ENCODE measurements at places on chromosomes 1 and 21.

DNA sequence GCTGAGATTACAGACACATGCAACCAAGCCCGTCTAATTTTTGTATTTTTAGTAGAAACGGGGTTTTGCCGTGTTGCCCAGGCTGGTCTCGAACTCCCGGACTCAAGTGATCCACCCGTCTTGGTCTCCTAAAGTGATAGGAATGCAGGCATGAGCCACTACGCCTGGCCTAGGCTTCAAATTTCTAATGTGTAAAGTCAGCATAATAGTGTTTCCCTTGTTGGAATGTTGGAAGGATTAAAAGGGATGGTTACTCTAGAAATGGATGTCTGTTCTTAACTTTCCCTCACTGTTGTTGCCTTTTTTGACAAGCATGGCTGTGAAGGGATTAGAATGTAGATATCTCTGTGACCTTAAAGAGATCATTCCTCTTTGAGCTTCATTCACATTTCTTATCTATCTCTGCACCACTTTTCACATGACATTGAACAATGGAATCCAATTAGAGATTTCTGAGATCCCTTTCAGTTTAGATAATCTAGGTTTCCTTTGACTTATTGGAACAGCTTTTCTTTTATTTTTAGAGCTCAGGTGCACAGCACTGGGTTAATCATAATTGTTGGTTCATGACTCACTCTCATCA, 33.7 kb downstream of the NFASC start:
- DNase-seq: no peak

DNA sequence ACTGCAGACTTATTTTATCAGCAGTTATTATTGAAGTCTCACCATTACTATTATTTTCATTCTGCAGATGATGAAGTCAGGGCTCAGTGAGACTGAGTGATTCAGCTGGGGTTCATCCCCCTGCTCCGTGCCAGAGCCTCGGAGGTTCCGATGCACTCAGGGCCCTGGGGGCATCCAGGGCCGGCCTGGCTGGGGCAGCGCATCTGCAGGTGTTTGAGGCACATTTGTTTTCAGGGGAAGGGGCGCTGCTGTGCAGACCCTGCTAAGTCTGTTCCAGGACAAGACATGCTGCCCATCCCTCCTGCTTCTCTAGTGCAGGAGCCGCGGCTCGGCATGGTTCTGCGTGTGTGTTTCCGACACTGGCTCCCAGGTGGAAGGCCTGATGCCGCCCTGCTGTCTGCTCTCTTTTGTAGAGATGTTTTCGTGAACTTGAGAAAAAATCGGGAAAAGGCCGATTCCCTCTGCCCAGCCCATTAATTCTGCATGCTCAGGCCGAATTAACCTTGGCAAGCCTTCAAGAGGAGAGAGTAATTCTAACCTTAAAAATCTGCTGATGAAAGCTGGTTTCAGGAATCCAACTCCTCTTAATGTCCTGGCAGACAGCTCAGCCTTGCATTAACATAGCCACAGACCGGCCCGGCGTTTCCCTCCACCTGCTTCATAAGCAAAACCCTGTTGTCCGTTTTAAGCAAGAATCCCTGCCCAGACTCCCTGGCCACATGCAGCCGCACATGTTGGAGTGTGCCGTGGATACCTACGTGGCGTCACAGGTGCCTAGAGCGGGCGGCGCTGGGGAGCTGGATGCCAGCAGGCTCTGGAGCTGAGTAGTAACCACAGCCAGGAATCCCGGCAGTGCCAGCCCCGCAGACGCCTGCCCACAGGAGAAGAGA, 316.0 kb upstream of the VAMP3 start:
- DNase-seq: no peak

- DNase-seq: no peak
Measured at GRCh38 chr1:226211181-226211821, 12.2 kb upstream of the MIXL1 start.

GRCh38 chr1:225361176-225361575, 66.7 kb downstream of the LBR start:
- DNase-seq: no peak

DNA sequence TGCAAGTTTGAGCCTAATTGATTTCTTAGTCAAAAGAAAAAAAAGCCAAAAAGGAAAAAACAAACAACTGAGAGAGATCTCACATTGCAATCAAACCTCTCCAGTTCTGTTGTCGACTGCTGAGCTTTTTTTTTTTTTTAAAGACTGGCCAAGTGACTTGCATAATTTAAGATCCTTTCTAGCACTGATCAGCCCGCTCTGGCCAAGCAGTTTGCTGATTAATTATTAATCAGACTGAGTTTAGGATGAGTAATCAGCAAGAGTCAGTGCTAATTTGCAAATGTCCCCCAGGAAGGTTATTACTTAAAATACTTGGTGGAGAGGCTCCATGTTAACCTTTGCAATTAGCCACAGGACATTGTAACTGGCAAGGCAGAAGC, 39.3 kb downstream of the HMGB4 start:
- DNase-seq: no peak

DNA sequence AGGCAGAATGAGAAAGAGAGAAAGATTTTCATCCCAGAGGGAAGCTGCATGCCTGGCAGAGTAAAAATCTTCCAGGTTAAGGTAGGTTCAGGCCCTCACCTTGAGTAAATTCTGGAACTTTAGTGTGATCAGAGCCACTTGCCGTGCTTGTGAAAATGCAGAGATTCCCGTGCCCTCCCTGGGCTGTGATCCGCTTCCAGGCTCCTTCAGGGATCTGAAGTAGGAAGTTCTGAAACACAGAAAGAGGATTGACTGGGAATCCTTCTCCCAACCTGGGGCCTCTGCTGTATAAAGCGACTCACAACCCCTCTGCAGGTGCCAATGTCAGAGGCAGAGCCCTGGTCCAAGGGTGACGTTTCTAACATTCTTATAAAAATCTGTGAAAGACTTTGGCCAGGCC, 26.6 kb downstream of the NUAK2 start:
- no peak for DNase-seq

GRCh38 chr1:163063143-163063542, 6.0 kb upstream of the RGS4 start:
- no peak for DNase-seq

GRCh38 chr1:181141431-181141910, 53.0 kb downstream of the IER5 start:
- peak; percentile 61 for DNase-seq

GRCh38 chr1:220887520-220888416, 8.5 kb downstream of the HLX start:
- DNase-seq: no peak

Data from left cardiac atrium (tissue), 4 donors.